ENCODE measurements at places on chromosomes 16 and 17.

DNA sequence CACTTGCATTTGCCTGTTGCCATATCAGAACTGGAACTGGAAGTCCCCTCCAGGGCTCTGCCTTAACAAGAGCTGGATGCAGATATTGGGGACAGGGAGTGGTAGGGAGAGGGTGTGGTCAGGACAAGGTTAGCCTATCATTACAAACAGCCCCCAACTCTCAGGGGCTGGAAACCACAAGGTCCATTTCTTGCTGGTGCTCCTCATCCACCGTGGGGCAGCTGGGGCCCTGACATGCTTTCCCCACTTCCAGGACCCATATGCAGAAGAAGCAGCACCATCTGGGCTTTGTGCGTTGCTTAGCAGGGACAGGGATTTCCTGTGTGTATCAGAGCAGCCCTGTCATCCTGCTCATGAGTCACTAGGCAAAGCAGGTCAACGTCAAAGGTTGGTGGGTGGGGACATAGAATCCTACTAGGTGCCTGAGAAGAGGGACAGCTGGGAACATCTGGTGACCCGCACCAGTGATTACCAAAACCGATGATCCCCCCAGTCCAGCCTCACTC, 26.9 kb downstream of the RGS9 start:
- DNase-seq = peak; percentile 27

GRCh38 chr16:64900019-64900418, 221.8 kb downstream of the CDH11 start:
- DNase-seq = no peak

GRCh38 chr17:77375917-77376651, 235.3 kb downstream of the SEC14L1 start:
- DNase-seq = peak; percentile 59

- no peak for DNase-seq
Measured at GRCh38 chr17:282912-283882, 69.4 kb downstream of the RPH3AL start.

GRCh38 chr17:8447799-8448198, 12.1 kb downstream of the NDEL1 start:
- DNase-seq = no peak

DNA sequence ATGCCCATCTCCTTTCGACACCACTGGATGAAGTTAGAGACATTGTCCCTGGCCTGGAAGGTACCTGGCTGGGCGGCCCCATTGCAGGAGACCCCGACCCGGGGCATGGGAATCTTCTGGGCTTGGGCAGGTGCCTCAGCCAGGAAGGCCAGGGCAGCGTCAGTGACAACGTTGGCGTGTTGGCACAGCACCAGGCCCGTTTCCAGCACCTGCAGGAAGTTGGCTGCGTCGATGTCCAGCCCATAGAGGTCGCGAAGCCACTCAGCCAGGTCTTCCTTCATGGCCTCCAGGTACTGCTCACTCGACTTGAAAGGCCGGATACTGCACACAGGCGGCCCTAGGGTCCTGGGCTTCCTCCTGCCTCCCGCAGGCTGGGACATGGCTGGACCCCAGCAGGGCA, 568 bp downstream of the GAS2L2 start:
- DNase-seq = no peak

DNA sequence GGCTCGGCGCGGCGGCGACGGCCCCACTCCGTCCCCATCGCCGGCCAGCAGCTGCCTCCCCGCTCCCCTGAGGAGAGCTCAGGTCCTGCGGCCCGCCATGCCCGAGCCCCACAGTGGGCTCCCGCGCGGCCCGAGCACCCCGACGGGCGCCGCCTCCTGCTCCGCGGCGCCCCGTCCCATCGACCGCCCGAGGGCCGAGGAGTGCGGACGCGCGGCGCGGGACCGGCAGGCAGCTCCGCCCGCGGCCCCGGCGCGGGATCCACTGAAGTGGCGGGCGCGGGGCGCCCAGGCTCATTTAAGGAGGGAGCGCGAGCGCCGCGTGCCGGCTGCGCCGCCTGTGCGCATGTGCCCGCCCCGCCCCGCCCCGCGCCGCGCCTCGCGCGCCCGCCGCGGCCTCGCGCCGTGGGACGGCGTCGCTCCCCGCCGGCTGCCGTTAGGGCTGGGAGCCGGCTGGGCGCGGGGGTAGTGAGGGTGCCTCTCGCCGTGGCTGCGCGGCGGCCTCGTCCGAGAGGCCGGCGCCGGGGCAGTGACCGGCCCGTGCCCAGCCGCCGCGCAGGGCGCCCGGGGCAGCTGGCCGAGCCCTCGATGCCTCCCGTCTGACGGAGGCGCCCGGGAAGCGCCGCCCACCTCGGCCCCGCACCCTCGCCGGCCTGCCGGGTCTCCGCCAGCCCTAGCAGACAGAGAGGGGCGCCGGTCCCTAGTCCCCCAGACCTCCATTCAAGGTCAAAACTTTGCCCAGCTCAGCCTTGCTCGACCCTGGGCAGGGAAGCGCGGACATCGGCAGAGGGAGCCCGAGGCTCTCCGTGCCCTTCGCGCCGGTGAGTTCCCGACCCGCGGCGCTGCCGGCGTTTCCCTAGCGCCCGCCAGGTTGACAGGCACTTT, at the start of gene NETO2:
TSS of gene NETO2 (minus strand) at position 269 of the 882 bp plus-strand sequence. CDS start 333 bp downstream, outside the sequence.
- DNase-seq = peak; percentile 55

- DNase-seq = no peak
Measured at GRCh38 chr17:36213695-36214094, 2.8 kb downstream of the CCL4L2 start.

DNA sequence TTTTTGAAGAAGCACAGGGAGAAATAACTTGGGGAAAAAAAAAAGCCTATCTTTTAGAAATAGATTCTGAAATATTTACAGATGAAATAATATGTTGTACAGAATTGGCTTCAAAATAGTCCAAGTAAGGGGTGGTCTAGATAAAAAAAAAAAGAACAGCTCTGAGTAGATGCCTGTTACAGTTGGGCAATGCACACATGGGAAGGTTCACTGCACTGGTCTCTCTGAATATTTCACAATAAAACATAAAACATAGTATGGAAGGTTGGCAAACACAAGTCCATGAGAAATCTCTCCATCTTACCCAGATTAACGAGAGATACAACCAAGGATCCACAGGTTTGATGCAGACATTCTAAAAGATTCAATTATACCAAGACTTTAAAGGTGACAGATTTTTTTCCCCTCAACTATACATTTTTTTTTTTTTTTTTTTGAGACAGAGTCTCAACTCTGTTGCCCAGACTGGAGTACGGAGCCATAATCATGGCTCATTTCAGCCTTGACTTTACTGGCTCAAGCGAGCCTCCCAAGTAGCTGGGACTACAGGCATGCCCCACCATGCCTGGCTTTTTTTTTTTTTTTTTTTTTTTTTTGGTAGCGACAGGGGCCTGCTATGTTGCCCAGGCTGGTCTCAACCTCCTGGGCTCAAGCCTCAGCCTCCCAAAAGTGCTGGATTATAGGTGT, 58.0 kb downstream of the KANSL1 start:
- no peak for DNase-seq

DNA sequence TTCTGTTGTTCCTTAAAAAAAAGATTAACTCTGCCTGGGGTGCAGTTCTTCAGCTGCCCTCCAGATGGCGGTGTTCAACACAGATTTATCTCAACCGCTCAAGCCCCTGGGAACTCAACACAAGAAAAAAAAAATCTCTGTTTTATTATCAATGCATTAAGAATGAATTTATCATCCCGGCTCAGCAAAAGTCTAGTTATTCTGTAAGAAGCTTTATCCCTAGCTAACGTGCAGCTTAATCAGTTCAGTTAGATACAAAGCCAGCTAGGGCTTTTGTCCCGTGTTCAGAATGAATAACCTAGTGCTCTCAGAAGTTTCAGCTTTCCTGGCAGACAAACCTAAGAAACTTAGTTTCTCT, 475.9 kb upstream of the CCL2 start:
- peak; percentile 24 for DNase-seq

DNA sequence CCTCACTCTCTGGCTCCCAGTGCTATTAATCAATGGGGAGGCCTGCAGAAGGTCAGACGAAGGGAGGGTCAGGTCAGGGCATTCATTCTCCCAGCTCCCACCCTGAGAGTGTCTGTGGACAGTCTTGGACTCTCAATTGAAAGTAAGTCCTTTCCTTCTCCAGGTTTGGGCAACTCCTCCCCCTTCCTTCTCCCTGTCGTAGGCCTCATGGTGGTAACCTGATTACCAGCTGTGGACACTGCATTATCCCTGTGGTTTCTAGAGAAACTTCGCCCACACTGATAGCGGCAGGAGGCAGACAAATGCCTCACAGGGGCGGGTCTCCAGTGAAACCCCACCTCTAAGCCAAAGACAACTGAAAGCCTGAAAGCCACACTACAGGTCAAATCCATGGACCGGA, 57.7 kb upstream of the SLC25A19 start:
- DNase-seq = no peak

- no peak for DNase-seq
Measured at GRCh38 chr17:19387921-19388521, 1.0 kb upstream of the MFAP4 start.
